ENCODE measurements at places on chromosomes 6 and 20. TPM values are rescaled to one million over a fixed set of nuclear protein-coding genes. Genes with fewer than 3 reads are reported as not detected.

Gene DYNLT2
- 0.20 TPM for total RNA-seq

Gene LY86
- total RNA-seq: 5.2 TPM

Gene LST1
- total RNA-seq: 8.5 TPM

Gene SLC22A3
- total RNA-seq: 0.35 TPM

Gene MYBL2
- not detected for total RNA-seq

Gene PHACTR1
- 46.0 TPM for total RNA-seq

Gene TCF21
- 16.5 TPM for total RNA-seq

Gene HLA-F
- 21.1 TPM for total RNA-seq

Gene C20orf141
- total RNA-seq: not detected

GRCh38 chr6:12165722-12166280, 124.4 kb upstream of the EDN1 start:
- no peak for DNase-seq
- peaks cover 21% of the 10 kb centered on the region for H3K36me3 ChIP-seq
- no peaks in the 10 kb centered on the region for H3K4me1 ChIP-seq
- no peak overlapping the region for H3K27ac ChIP-seq

GRCh38 chr20:9609887-9610502, 95.6 kb downstream of the LAMP5 start:
- DNase-seq: peak; percentile 62
- no peak overlapping the region for H3K4me3 ChIP-seq
- H3K36me3 ChIP-seq: no peaks in the 10 kb centered on the region
- H3K4me1 ChIP-seq: no peaks in the 10 kb centered on the region

DNA sequence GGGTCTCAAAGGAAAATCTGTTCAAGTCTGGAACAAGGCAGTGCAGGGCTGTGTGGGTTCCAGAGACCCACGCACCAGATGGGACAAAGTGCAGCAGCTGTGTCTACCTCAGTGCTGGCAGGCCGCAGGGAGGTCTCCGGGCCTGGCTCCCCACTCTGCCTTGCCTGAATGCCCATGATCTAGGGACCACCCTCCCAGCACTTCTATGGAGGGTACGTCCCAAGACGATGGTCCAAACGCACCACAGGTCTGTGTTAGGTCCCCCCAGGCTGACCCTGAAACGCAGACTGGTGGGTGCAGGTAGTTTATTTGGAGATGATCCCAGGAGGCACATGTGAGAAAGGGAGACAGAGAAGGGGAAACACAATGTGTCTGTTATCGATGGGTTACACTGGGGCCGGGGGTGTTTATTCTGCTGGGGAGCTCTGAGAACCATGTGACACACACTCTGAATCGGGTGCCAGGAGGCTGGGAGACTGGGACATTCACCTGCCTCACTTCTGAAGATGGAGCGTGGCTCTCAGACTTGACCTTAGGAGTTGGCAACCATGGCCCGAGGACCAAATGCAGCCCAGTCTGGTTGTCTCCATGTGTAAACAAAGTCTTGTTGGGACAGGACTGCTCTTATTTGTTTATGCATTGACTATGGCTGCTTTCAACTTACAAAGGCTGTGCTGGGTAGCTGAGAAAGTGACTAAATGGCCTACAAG, 21.7 kb downstream of the CST9L start:
- DNase-seq: no peak
- no peak overlapping the region for H3K27ac ChIP-seq
- no peaks in the 10 kb centered on the region for H3K4me1 ChIP-seq
- H3K4me3 ChIP-seq: no peak overlapping the region
- no peaks in the 10 kb centered on the region for H3K36me3 ChIP-seq

DNA sequence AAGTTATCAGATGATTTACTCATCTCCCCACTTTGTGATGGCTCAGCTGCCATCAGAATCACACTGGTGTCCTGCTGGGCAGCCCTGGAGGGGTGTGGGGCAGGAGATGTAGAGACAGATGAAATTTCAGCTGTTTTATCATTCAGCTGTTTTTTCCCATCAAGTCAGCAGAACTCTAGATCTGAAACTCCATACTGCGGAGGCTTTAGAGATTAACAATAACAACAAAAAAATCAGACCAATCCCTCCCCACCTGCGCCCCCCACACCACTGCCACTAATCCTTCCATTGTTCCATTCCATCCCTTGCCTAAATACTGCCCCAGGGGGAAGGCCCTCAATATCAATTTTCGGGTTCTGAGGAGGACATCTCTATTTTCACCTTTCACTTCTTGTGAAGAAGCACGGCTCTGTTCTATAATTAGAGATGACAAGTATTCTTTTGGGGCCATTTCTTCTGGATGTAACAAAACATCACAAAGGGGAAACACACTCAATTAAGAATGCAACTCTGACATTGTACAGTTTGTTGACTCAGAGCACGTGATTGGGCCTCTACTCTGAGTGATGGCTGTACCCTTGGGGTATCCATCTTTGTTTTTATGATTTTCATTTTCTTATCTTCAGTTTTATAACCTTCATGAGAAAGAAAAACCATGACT, 396.3 kb downstream of the ZFAND3 start:
- DNase-seq: no peak
- H3K4me3 ChIP-seq: no peak overlapping the region
- H3K4me1 ChIP-seq: peaks cover 26% of the 10 kb centered on the region
- no peaks in the 10 kb centered on the region for H3K36me3 ChIP-seq
- H3K27me3 ChIP-seq: no peaks in the 10 kb centered on the region
- H3K27ac ChIP-seq: no peak overlapping the region

GRCh38 chr20:49595811-49596561, 28.0 kb upstream of the PTGIS start:
- no peak overlapping the region for H3K4me3 ChIP-seq
- no peaks in the 10 kb centered on the region for H3K27me3 ChIP-seq
- no peaks in the 10 kb centered on the region for H3K4me1 ChIP-seq
- H3K36me3 ChIP-seq: no peaks in the 10 kb centered on the region
- peak; percentile 68 for DNase-seq
- H3K27ac ChIP-seq: peak overlapping the region; percentile 48

DNA sequence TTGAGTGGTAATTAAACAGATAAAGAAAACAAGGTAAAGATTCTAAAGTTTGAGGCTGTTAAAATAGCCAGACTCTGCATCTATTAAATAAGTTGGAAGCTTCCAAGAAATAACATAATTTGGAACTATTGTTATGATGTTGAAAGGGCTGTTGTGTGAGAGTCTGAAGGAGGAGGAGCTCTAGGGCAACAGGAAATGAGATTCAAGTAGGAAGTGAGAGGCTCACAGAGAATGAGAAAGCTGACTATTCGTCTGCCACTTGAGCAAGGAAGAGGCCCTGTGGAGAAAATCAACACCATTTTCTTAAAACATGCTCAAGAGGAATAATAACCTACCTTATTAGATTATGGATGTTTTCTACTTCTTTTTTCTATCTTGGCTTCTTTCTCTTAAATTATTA, 185.2 kb downstream of the SLC24A3 start:
- H3K4me1 ChIP-seq: no peaks in the 10 kb centered on the region
- no peaks in the 10 kb centered on the region for H3K36me3 ChIP-seq
- no peak overlapping the region for H3K27ac ChIP-seq
- no peak overlapping the region for H3K4me3 ChIP-seq

GRCh38 chr20:13492001-13492481, 146.7 kb downstream of the TASP1 start:
- no peaks in the 10 kb centered on the region for H3K36me3 ChIP-seq
- H3K4me1 ChIP-seq: peaks cover 12% of the 10 kb centered on the region
- H3K4me3 ChIP-seq: no peak overlapping the region
- peak; percentile 62 for DNase-seq
- peak overlapping the region; percentile 4 for H3K27ac ChIP-seq

DNA sequence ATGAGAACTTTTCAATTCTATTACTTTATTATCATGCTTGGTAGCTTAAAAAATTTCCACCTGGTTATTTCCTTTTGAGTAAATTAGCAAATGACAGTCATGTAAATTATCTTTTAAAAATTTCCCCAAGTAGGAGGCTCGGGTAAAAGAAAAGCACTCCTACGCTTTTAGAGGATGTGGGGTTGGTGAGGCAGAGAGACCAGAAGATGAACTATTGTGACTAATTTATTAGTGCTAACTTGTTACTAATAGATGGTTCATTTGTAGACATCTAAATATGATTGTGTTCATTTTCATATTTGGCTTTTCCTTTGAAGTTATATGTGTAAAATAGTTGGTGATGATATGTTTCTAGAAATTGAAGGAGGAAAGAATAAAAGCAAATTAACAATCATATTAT, 27.0 kb downstream of the ZNF292 start:
- H3K4me3 ChIP-seq: no peak overlapping the region
- H3K27ac ChIP-seq: no peak overlapping the region
- no peaks in the 10 kb centered on the region for H3K36me3 ChIP-seq
- H3K27me3 ChIP-seq: no peaks in the 10 kb centered on the region

DNA sequence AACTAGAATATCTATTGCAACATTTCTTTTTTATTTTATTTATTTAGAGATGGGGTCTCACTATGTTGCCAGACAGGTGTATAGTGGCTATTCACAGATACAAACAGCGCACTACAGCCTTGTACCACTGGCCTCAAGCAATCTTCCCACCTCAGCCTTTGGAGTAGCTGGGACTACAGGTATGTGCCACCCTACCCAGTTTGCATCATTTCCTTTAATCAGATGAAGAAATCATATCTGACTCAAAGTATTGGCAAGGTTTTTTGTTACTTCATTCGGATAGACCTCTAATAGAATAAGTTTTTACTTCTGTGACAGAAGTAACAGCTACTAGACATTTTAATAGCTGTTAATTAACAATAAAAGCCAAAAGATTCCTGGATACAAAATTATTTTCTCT, 153.9 kb downstream of the CDK19 start:
- H3K36me3 ChIP-seq: no peaks in the 10 kb centered on the region
- H3K4me1 ChIP-seq: no peaks in the 10 kb centered on the region
- DNase-seq: no peak
- no peaks in the 10 kb centered on the region for H3K27me3 ChIP-seq
- no peak overlapping the region for H3K4me3 ChIP-seq
- no peak overlapping the region for H3K27ac ChIP-seq

Data from right atrium auricular region (tissue), 2 donors.